ENCODE measurements at places on chromosomes 16 and 17. TPM values are rescaled to one million over a fixed set of nuclear protein-coding genes. Genes with fewer than 3 reads are reported as not detected.

RAB11FIP4 gene
- total RNA-seq, result not detected

DPEP3 gene
- total RNA-seq, result 0.13 TPM

CDH11 gene
- 1.5 TPM for total RNA-seq

KRTAP2-3 gene
- not detected for total RNA-seq

ENPP7 gene
- total RNA-seq, result not detected

ABCC12 gene
- total RNA-seq, result not detected

ZPBP2 gene
- not detected for total RNA-seq

CD300LG gene
- total RNA-seq, result not detected

RNF43 gene
- not detected for total RNA-seq

TLCD1 gene
- 0.89 TPM for total RNA-seq

IL17C gene
- total RNA-seq, result not detected

FSCN2 gene
- total RNA-seq, result 0.76 TPM

CA5A gene
- total RNA-seq, result not detected

XYLT1 gene
- 1.0 TPM for total RNA-seq

CTRB1 gene
- not detected for total RNA-seq

NPW gene
- total RNA-seq, result 1.3 TPM
